ENCODE measurements at places on chromosomes 1 and 21.

GRCh38 chr1:84722794-84723193 lies 32.5 kb upstream of the SSX2IP start:
- no peak for DNase-seq

- no peak for DNase-seq
These were observed 34.1 kb upstream of the CNIH3 start for GRCh38 chr1:224582041-224582440.

DNA sequence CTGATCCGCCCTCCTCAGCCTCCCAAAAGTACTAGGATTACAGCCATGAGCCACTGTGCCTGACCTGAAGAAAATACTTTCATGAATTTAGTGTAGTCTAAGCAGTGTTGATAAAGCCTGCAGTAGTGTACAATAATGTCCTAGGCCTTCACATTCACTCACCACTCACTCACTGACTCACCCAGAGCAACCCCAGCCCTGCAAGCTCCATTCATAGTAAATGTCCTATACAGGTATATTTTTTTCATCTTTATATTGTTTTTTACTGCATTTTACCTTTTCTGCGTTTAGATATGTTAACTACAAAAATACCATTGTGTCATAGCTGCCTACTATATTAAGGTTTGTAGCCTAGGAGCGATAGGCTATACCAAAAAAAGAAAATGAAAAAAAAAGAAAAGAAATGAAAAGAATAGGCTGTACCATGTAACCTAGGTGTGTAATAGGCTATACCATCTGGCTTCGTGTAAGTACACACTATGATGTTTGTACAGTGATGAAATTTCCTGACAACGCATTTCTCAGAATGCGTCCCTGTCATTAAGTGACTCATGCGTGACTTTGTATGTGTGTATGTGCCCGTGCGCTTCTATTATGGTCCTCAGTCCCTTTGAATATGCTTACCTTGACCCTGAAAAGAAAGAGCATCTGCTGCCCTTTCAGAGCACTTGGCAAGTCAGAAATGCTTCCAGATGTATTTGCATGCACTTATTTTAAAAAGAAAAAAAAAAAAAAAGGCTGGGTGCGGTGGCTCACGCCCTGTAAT lies 9.2 kb upstream of the SLAMF8 start:
- no peak for DNase-seq

GRCh38 chr1:1043411-1043810 lies 23.5 kb downstream of the AGRN start:
- no peak for DNase-seq

- DNase-seq = no peak
These were observed 150.9 kb upstream of the JUN start for GRCh38 chr1:58934706-58935105.

DNA sequence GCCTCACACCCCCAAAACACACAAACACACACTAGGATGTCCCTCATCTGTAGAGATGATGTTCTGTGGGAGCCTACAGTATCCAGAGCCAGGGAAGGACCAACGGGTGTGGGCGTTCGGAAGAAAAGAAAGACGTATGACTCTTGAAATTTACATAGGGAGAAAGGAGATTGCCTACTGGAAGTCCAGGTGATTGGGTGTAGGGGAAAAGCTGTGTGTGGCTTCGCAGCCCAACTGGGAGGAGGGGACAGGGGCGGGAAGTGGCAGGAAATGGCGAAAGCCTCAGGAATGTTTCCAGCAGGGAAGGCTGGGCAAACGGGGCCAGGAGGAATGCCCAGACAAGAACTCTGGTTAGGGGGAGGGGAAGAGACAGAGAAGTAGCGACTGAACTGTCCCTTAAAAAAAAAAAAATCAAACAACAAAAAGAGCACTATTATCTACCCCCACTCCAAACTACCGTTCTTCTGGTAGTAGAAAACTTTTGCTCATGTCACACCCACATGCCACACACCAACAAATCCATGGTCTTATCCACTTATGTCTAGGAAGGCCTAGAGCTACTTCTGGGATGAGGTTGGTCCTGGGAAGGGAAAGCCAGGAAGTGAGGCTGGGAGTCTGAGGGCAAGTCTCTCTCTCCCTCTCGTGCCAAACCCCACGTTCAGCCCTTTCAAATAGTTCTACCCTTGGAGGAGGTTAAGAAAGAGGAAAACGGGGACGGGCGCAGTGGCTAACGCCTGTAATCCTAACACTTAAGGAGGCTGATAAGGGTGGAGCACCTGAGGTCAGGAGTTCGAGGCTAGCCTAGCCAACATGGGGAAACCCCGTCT lies 1.8 kb upstream of the CKS1B start:
- no peak for DNase-seq

- DNase-seq = no peak
These were observed 16.1 kb downstream of the HSF2BP start for GRCh38 chr21:43643193-43643592.

GRCh38 chr1:230818901-230819300 lies 49.4 kb downstream of the C1orf198 start:
- DNase-seq = no peak

- no peak for DNase-seq
These were observed 3.1 kb upstream of the WNT3A start for GRCh38 chr1:228003461-228004330.

DNA sequence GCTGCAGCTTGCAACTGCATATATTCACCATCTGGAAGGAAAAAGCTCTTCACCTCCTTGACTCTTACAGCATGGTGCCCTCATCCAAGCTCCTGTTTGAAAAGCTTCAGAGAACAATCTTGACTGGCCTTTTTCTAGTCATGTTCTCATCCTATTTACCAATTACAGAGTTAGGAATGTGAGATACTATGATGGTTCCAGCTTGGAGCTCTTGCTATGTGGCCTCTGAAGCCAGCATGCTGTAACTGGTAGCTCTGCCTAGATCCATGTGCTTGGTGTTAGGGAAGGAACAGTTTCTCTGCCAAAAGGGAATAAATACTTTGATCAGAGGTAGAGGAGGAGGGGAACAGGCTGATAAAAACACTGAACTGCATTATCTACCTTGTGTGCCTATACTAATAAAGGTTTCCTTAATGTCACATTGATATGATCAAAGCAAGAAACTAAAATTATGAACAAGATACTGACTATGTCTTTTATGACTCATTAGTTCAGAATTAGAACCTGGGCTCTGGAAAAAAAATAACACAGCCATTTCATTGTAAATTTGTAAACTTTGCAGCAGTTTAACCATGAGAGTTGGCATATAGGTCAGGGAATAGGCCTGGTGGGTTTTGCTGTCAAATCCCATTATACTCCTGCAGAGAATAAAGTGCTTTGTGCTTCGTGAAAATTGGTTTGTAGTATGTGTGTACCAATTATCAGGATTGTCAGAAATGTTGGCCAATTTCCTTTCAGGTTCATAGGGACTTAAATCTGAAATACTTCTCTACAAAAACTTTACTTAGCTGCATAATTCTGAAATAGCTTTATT lies 92.7 kb downstream of the LEPR start:
- DNase-seq = no peak

All from stimulated activated CD4-positive, alpha-beta T cell treated with anti-CD3 and anti-CD28 coated beads, Interleukin-12 subunit alpha, Interleukin-12 subunit beta, amount 100 ng/mL, for 24 hours (primary cell).